ENCODE measurements at places on chromosomes 1 and 21.

DNA sequence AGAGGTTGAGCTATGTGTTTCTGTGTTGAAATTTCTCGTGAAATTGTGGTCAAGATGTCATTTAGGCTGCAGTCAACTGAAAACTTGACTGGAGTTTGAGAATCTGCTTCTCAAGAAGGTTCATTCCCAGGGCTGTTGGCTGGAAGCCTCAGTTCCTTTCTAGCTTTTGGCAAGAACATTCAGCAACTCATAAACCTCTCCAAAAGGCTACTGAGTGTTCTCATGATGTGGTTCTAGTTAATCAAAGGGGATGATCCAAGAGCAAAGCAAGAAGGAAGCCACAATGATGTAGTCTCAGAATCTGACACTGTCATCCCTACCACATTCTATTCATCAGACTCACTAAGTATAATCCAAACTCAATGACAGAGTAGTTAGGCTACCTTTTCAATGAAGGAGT lies 66.6 kb downstream of the SPATA6 start:
- DNase-seq, result peak; percentile 11

DNA sequence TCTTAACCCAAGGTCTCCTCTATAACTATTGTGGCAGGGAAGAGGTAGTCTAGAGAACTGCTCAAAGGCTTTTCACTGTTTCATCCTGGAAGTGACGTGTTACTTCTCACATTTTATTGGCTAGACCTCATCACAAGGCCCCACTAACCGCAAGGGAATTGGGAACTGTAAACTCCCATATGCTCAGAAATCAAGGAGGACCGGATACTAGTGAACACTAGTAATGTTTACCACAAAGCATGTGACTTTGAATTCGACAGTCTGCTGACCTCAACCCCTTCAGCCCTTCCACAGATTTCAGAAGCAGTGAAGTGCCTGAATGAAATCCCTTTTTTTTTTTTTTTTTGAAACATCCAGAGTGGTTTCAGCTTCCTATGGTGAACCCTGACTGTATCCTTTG lies 3.4 kb upstream of the EEIG2 start:
- DNase-seq, result no peak

- DNase-seq, result no peak
These were observed 17.0 kb downstream of the SLC26A9 start for GRCh38 chr1:205926213-205926612.

- DNase-seq, result no peak
These were observed 33.5 kb downstream of the ASH1L start for GRCh38 chr1:155529109-155529508.

- no peak for DNase-seq
These were observed 2.4 kb downstream of the SELE start for GRCh38 chr1:169731446-169731845.

- no peak for DNase-seq
These were observed 5.6 kb downstream of the PRELP start for GRCh38 chr1:203481196-203481595.

- DNase-seq, result no peak
These were observed 71.0 kb downstream of the LEPR start for GRCh38 chr1:65491472-65491871.

DNA sequence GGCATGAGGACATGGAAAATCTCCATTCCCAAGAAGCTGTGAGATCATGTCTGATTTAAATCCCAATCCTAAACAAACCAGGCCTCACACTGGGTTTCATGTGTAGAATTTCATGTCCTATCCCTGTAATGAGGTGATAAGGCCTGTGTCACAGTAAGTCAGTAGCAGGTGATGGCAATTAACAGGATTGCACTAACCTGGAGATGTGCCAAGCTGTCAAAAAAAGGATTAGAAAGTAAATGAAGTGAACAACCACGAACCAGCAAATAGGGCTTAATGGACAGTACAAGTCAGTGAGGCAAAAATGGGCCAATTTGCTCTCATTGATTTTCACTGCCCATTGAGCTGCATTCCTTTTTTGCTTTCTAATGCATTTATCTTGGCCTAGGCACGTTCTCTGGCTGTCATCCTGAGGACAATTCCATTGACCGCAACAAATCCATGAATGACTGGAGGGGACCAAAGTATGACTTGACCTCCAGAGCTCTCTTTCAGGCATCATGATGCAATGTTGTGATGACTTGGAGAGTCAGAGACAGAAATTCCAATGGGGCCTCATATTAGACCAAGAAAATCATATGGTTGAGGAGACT lies 673.6 kb upstream of the ADGRL2 start:
- DNase-seq, result no peak

DNA sequence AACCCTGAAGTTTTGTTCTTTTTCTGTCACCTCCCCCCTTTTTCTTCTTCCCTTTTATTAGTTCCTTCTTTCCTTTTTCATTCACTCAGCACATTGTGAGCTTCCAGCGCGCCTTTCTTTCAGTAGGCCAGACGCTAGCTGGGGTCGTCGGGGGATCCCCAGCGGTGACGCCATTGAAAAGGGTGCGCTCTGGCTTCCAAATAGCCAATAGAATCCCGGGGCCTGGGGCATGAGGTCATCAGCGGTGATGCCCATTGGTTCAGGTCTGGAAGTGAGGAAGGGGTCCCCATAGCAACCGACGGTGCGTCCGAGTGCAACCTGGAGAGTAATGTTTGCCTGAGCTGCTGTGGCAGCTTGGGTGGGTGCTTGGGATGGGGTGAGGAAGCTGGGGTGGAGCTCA lies 6.9 kb upstream of the EFNA3 start:
- DNase-seq, result no peak

DNA sequence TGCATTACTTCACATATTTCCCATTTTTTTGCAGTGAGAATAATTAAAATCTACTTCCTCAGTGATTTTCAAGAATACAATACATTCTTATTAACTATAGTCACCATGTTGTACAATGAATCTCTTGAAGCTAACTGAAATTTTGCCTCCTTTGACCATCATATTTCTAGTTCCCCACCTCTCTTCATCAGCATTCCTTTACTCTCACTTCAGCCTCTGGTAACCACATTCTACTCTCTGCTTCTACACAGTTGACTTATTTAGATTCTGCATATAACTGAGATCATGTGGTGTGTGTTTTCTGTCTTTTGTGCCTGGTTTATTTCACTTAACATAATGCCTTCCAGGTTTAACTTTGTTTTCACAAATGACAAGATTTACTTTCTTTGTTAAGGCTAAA lies 304.4 kb upstream of the LYPLAL1 start:
- DNase-seq, result no peak

- DNase-seq, result no peak
These were observed 4.9 kb downstream of the C1orf198 start for GRCh38 chr1:230863449-230863848.

DNA sequence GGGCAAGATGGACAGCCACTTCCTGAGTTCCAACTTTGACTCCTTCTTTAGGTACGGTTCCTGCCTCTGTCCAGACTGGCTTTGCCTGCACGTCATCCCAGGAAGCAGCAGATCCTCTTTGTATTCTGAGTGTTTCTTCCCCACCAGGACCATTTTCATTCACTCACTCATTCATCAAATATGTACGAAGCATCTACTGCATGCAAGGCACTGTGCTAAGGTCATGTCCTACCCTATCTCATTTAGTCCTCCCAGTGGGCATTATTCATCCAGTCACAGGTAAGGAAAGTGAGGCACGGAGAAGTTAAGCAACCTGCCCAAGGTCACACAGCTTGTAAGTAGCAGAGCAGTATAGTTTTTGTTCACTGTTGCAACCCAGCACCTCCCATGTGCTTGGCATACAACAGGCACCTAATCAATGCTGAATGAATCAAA lies 13.9 kb downstream of the CRYBG2 start:
- DNase-seq, result no peak

GRCh38 chr1:228400692-228401454 lies 5.8 kb downstream of the TRIM11 start:
- DNase-seq, result no peak

DNA sequence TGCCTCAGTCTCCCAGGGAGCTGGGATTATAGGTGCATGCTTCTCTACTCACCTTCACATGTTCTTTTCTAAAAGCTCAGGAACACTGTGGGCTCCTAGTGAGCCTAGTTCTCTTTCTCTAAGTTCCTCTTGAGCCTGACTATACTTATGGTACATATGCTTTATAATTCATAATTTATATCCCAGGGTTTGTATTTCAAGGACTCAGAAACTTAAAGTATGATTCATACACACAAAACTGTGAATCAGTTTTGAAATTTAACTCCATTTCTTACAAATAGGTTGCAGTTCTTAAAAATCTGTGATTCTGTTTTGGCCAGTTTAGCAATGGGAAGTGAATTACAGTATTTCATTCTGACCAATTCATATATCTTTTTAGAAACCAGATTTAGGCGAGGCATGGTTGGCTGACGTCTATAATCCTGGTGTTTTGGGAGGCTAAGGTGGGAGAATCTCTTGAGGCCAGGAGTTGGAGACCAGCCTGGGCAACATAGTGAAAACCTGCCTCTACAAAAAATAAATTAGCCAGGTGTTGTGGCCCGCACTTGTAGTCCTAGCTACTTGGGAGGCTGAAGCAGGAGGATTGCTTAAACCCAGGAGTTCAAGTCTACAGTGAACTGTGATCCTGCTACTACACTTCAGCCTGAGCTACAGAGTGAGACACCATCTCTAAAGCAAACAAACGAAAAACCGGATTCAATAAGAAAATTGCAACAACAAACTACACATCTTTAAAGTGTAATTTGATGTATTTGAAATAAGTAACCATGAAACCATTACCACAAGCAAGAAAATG lies 15.6 kb downstream of the RASAL2 start:
- no peak for DNase-seq

- DNase-seq, result no peak
These were observed 186.2 kb downstream of the RUNX1 start for GRCh38 chr21:34862951-34863350.

DNA sequence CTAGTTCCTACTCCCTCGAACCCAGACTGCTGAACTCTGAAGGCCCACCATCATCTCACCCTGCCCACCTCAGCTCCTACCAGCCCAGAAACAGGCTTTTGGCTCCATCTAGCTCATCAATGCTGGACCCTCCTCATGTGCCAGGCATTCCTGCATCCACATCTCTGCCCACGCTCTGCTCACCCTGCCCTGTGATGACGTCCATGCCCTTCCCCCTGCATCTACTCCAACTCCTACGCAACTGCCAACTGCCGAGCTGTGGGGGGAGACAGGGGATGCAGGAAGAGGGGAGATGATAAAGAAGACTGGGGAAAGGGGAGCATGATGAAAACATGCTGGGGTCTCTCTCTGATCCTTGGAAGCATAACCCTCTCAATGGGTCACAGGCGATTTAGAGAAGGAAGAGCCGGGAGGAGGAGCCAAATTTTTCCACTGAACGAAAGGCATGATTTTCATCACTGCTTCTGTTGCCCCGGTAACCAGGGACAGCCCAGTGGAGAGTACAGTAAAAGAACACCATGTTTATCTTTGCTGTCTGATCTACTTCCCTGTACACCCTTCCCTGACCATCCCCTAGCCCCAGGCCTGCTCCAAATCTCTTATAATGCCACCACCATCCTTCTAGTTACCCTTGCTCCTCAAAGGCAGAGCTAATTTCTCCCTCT lies 44.3 kb downstream of the CD34 start:
- DNase-seq, result no peak

DNA sequence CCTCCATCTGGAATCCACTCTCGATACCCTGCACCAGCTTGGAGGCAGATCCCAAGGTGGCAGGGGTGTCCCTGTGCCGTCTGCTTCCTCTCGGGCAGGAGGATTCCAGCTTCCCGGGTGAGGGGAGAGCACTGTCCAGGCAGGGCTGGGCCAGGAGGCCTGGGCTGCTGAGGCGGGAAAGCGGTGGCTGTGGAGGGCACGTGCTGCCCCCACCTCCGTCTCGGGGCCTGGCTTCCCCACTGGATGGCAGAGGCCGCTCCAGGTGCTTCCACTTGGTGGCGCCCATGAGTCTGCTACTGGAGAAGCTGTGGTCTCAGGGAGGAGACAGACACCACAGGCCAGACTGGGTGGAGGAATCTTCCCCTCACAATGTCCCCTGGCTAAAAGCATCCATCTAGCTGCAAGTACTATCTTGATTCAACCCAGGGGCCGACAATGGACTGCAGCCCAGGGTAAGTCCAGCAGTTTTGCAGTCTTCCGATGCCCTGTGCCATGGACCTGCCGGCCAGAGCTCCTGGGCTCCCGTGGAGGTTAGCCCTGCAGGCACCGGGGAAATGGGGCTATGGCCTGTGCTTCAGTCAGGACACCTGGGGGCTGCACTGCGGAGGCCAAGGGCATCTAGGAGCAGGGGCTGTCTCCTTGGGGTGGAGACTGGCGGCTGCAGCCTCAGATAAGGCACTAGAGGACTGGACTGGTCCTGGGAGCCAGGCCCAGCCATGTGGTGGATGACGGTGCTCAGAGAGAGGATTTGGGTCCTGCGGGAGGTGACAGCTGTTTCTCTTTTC lies 41.3 kb upstream of the EIF4G3 start:
- no peak for DNase-seq

Measured in GM04503 (cell line).